Tibial nerve (tissue), 4 donors: ENCODE measurements at places on chromosomes 4 and X.

DNA sequence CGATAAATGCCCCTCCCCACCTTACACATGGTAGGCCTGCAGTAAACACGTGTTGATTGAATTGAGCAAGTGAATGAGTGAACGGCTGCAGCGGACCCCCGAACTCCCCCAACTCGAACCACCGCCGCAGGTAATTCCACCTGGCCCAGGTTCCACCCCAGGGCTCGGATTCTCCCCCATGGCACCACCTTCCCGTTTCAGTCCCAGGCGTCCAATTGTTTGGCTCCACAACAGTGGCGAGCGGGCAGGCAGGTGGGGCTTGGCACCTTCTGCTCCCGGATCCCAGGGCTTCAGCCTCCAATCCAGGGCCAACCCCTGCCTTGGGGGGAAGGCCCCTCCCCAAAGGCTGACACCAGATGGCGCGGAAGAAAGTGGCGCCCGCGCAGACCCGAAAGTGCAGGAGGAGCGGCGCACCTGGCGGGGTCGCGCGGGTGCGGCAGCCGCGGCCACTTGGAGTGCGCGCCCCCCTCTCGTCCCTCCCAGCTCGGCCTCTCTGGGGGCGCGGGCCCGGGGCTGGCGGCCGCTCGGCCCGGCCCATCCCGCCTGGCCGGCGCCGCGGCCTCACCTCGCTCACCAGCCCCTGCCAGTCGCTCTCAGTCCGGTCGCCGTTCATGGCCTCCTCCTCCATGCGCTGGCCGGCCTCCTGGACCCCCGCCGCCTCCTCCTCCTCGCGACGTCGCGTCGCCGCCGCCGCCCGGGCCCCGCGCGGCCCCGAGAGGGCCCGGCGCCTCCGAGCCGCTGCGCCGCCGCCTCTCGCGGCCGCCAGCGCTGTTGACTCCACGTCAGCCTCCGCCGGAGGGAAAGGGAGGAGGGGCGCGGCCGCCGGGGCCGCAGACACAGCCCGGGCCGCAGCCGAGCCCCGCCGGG lies at the start of gene CCDC149:
Gene CCDC149, minus strand, starts transcription at position 791 of the 867 bp plus-strand sequence. Its CDS starts 178 bp downstream, at position 613.
- peak; percentile 17 for DNase-seq

- DNase-seq = no peak
Measured at GRCh38 chr4:70714079-70714887, 7.5 kb upstream of the RUFY3 start.

GRCh38 chrX:49172280-49172780 lies 632 bp downstream of the PLP2 start:
- DNase-seq = peak; percentile 55

GRCh38 chr4:74013264-74013663 lies 14.8 kb upstream of the CXCL5 start:
- no peak for DNase-seq

GRCh38 chr4:88803600-88804096 lies 106.0 kb upstream of the NAP1L5 start:
- peak; percentile 17 for DNase-seq

GRCh38 chrX:152897222-152898131 lies at the start of gene ZNF185:
Gene ZNF185 (plus strand): TSS chrX:152898067. CDS start chrX:152914490, 16,423 bp downstream.
- no peak for DNase-seq

DNA sequence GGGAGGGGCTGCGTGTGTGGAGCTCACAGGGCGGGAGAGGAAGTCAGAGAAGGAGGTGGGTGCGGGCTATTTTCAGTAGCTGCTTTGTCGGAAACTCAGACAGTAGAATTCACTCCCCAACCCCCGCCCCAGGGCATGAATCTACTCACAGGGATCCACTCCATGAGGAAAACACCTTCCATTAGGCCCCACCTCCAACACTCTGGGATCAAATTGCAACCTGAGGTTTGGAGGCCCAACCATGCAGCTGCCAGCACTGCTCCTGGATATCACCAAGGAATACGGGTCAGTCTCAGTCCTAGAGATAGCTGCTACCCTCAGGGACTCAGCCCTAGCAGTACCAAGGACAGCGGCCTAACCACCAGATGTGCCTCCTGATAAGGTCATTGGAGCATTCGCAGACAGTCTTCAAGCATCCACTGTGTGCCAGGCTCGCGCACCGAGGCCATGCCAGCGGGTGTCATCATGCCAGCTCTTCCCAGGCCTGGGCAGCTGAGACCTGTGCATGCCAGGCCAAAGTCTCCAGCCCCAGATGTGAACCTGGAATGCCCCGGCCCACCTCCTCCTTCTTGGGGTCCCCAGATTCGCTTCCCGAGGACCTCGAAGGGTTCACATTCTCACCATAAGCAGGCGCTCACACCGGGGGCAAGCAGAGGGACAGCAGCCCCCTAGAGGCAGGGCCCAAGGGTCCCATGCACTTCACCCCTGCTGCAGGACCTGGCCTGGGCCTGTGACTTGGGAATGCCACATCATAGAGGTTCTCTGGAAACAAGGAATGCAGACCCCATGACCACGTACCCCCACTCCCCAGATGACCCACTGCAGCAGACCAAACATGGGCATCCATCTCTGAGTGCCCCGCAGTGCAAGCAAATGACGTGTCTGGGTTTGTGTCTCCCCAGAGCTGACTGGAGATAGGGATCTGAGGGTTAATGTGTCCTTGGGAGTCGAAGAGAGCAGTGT lies 102.3 kb downstream of the ADRA2C start:
- DNase-seq = no peak

DNA sequence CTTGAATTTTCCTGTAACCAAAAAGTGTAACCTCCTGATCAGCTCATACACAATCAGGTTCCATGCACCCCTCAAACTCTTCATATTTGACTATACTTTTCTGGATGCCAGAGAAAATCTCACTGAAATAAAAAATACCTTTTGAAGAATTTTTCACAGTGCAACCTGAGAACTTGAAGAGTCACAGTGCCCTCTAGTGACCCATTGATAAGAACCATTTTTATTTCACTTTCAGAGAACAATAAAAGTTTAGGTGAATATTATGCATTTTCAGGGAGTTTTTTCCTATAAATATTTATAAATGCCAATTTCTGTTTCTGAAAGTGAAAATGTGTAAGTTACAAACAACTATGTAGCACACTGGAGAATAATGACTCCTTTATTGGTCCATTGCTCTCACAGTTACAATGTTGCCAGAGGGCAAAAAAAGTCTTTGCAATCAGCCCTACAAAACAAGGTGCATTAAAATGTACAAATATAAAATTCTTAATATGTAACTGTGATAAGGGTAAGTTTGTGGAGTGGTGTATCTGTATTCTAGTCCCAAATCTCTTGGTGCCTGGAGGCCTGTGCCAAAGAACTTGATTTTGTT lies 153.6 kb upstream of the INTU start:
- DNase-seq = no peak

GRCh38 chr4:28926156-28926555 lies 1794.0 kb upstream of the PCDH7 start:
- no peak for DNase-seq

- no peak for DNase-seq
Measured at GRCh38 chrX:13938051-13938828, 91.5 kb downstream of the GEMIN8 start.

DNA sequence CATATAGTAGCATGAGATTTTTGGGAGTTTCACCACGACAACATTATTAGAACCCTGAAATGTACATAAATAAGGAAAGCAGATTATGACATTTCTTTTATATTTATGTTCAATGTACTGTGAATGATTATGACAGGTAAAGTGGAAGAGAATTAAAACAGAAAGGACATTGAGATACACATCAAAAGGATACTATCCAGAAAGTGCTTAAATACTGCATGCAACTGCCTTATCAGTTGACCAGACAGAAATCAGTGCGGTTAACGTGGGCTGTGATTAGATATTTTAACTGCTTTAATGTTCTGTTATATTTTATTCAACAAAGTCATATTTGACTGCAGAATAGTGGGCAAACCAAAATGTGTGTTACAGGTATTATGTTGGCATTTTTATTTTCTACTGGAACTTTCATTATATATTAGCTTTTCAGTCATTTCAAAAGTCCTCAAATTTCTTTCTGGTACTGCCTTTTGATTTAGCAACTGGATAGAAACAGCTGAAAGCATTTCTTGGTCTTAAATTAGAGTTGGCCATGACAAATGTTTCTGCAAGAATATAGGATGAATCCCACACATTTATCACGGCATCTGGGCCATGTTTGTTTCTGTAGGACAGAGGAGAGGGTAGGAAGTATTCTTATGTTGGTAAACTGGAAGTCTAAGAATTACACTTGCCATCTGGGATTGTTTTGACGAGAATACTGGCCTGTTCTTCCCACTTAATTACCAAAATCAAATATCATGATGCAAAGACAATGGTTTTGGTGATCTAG lies 255.2 kb downstream of the SLC39A8 start:
- no peak for DNase-seq

DNA sequence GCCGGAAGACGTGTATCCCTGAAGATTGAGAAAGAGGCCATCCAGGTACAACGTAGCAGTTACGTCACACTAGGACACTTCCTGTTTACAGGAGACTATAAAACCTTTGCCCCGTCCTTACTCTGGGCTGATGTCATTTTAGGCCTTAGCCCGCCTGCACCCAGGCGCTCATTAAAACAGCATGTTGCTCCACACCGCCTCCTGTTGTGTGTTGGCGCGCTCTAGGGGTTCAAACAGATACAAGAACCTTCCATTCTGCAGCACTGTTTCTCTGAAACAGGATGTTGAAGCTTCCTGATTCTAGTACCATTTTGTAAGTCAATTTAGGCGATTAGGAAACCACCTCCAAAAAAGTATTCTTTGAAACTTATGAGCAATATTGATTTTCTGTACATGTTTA lies 722.1 kb downstream of the PCDH7 start:
- DNase-seq = no peak

DNA sequence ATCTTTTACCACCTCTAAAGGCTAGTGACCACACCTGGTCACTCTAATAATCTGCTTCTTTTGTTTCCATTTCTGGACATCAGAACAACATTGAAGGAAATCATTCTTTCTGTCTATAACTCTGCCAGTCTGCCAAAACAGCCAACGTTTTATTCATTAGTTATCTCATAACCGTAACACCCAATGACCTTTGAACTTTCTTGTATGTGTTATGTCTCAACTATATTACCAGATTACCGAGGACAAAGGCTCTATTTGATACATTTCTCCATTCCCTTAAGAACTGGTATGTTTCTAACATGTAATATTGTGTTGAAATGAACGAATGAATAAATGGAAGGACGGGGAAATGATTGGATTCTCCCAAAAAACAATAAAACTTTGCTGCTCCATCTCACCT lies 152.7 kb downstream of the GABRB1 start:
- DNase-seq = no peak

GRCh38 chr4:169335331-169335730 lies 64.6 kb upstream of the SH3RF1 start:
- no peak for DNase-seq

- no peak for DNase-seq
Measured at GRCh38 chrX:2717312-2717711, 26.2 kb downstream of the CD99 start.

DNA sequence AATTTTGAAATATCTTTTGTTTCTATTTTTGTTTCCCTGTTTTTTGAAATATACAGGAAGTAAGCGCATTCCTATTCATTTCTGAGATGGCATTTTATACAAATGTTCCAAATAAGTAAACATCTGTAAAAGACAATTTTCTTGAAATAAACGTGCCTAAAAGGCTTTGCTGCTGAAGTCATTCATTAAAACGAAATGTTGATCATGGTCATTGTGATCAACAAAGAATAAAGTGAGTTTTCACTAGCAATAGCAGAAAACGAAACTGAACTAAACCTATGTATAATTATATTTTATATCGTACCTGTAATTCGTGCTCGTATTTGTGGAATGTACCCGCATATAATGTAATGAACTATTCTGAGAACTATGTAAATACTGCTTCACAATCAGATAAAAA lies 221.2 kb downstream of the MGST2 start:
- DNase-seq = no peak

DNA sequence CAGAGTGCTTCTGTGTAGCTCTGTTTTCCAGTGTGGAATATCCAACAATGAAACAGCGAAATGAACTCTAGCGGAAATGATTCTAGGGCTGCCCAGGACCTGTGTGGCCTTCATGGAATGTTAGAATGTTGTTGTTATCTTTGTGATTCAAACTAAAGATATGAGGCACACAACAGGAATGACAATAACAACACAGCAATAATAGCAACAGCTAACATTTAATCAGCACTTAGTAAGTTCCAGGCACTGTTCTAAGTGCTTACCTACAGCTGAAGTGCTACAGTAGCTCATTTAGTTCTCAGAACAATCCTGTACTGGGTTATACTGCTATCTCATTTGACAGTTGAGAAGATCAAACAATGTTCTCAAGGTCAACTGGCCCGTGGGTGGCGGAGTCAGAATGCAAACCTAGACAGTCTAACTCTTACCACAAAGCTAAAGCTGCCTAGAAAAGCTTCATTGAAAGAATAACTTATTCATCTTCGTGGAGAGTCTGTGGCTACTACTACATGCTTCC lies 63.7 kb downstream of the MAML3 start:
- no peak for DNase-seq

GRCh38 chr4:62250100-62250499 lies 1050.0 kb downstream of the ADGRL3 start:
- no peak for DNase-seq

DNA sequence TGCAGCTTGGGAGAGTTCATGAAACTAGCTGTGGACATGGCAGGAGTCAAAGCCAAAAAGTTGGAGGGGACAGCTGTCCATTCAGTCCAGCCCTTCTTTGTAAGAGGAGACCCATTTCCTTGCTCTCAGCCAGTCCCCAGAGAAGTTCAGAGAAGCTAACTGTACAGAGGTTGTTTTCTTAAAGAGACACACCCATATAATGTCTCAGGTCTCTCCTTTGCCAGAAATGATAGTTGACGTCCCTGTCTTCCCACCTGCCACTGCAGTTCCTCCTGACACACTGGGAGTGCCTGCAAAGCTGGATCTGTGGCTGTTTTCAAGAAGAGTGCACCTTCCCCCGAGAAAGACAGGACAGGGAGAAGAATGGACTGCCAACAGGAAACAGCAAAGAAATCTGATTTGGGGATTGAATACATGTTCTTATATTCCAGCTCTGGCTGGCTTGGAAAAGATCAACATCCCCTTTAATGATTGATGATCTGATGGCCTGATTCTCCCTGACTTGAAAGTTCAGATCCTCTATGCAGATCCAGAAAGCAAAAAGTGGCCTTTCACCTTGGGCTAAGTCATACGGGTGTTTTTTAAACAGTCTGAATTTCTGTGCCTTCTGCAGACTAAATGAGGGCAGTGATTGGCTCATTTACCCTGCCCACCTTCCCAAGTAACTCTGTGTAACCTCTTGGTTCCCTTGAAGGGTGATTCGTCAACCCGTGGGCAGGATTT lies 87.2 kb downstream of the MAOA start:
- no peak for DNase-seq

- DNase-seq = no peak
Measured at GRCh38 chr4:174122705-174123104, 160.8 kb downstream of the FBXO8 start.

DNA sequence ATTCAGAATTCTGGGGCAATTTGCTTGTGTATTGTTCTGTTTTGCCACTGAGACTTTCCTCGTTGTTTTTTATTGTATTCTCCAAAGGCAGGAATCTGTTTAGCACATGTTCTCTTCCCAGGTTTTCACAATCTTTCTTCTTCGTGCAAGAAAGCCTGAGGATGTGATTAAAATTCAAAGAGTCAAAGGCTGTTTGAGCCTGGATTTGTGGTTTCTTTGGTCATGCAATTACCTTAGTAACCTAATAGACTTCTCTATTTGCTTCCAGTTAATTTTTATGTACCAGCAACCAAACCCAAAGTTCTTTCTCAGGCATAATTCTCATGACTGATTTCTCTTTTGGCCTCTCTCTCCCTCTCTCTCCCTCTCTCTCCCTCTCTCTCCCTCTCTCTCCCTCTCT lies 1420.1 kb upstream of the TENM3 start:
- no peak for DNase-seq
